ENCODE measurements at places on chromosomes 4 and X. TPM values are rescaled to one million over a fixed set of nuclear protein-coding genes. Genes with fewer than 3 reads are reported as not detected.
A peak's percentile ranks its signal among the peaks of the same experiment; 100 is the strongest.

- DNase-seq = no peak
Measured at GRCh38 chr4:8719421-8719820, 126.9 kb downstream of the CPZ start.

DNA sequence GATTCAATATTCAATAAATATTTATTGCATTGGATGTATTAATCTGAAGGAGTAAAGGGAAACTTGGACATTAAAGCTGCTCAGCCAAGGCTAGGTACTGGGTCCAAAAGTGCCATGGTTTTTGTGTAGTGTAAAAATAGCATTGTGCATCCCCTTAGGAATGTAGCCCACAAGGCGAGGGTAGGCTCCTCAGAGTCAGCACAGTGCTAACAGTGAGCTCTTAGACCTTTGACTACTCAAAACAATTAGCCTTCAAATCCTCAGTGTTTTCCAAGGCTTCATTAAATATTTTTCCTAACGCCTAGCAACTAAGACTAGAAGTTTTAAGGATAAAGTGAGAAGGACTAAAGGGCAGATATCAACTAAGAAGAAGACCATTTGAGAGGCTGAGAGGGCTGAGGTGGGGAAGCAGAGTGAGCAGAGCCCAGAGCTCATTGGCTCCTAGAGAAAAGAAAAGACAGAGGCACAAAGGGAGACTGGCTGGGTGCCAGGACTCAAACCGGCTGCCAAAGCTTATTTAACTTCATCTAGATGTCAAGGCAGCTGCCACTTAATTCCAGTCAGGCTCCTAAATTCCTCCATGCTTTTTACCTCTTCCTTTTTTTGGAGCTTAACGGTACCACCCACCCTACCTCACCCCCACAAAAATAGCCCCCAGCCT is 17.0 kb downstream of the PRKG2 start:
- no peak for DNase-seq

- DNase-seq = no peak
Measured at GRCh38 chr4:4364486-4365208, 22.3 kb upstream of the NSG1 start.

- DNase-seq = no peak
Measured at GRCh38 chr4:41611881-41612871, 74.2 kb downstream of the LIMCH1 start.

- no peak for DNase-seq
Measured at GRCh38 chrX:150084496-150085229, 146.4 kb upstream of the EOLA2 start.

DNA sequence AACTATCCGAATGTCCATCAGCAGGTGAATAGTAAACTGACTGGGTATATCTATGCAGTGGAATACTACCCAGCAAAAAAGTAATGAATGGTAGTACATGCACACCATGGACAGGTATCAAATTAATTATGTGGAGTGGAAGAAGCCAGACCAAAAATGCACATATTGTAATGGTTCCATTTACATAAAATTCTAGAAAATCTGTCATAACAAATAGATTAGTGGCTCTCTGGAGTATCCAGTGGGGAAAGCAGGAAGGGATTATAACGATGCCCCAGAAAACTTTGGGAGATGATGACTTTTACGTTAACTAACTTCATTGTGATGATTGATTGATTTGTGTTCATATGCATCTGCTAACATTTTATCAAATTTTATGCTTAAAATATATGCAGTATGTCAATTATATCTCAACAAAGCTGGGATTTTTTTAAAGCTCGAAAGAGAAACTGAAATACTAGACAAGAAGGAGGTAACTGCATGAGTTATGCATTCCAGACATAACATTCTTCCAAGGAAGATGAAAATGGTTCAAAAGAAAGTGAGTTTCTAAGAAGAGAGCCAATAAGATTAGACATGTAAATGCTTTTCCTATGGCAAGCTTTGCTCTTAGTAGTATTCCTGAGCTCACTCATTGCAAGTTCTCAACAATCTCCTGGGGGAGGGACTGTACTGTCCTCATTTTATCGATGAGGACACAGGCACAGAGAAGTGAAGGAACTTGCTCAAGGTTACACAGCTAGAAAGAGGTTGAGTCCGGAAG is 58.6 kb upstream of the MSX1 start:
- no peak for DNase-seq

- DNase-seq = no peak
Measured at GRCh38 chrX:132815643-132816042, 142.8 kb downstream of the HS6ST2 start.

GRCh38 chrX:148501386-148502066 is 1.1 kb downstream of the AFF2 start:
- peak; percentile 76 for DNase-seq

- DNase-seq = no peak
Measured at GRCh38 chr4:153570228-153570973, 104.2 kb downstream of the TMEM131L start.

DNA sequence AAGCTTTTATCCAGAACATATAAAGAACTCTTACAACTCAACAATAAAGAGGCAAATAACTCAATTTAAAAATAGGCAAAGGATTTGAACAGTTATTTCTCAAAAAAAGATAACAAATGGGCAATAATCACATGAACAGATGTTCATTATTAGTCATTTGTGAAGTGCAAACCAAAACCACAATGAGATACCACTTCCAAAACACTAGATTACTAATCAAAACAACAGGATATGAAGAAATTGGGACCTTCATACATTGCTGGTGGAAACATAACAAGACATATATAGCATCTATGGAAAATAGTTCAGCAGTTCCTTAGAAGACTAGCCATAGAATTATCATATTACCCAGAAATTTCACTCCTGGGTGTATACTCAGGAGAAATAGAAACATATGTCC is 224.6 kb downstream of the FBXO8 start:
- no peak for DNase-seq

DNA sequence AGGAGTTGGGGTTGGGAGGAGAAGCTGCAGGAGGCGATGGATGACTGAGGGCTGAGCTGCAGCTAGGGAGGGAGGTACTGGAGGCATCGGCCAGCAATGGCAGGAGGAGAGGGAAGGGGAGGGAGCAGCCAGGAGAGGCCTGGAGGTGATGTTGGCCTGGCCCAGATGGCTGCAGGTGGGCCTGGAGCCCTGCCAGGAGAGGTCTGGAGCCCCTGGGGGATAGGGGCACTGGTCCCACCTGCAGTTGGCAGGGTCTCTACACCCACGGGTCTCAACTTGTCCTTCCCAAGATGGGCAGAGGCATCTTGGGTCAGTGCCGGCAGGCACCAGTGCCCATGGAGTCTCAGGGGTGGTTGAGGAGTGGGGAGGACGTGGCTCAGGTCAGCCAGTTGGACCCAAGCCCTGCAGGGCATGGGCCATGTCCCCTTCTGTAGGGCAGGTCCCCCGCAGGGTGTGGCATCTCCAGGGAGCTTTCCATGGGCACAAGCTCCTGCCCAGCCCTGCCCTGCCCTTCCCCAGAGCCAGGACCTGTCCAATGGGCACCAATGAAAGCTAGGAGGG is 2.7 kb upstream of the MXD4 start:
- no peak for DNase-seq

DNA sequence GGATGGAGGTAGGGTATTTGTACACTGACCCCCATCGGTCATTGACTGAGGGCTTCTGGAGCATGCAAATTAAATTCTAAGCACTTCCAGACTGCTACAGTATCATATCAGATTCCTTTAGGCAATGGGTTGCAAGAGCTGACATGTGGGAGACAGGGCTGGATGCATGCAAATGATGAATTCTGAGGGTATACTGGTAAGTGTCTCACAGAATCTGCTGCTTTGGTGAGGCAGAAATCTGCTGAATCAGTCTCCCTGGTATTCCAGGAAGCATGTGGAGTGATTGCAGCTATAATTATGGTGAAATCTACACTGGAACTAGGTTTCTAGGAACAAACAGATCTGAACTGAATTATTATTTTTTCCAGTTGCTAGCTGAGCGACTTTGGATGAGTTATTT is 684.9 kb upstream of the MAGEB2 start:
- no peak for DNase-seq

- DNase-seq = peak; percentile 75
Measured at GRCh38 chr4:175536852-175537453, 275.1 kb downstream of the GPM6A start.

DNA sequence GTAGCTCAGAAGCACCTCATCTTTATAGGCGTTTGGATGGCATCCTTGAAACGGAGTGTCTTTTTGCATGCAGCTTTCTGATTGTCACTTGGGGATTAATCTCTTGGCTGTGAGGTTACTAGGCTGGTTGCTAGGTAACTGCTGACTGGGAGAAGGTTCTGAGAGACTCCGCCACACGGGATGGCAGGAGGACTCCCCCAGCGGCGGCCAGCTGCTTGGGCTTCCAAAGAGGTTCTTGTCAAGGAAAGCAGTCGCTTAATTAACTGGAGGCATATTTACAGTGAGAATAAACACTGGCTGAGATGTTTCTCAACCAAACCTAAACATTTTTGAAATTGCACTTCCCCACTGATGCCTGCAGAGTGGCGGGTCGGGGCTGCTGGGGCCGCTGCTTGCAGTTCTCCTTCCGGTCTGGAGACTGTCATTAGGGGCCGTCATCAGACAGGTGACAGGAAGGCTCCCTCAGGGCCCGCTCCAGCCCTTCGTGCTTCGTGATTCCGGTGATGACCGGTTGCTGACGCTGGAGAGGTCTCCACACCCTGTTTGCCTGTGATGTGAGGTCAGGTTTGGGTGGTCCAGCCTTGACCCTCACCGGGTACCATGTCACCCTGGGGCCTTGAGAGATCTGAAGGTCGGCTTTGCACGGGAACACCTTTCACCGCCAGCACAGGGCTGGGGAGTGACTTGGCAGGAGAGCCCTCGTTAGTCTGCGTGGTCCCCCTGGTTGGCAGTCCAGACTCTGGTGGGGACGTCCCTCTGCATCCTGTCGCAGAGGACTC is 9.1 kb downstream of the NSG1 start:
- peak; percentile 78 for DNase-seq

- DNase-seq = no peak
Measured at GRCh38 chrX:39953879-39954278, 143.9 kb downstream of the BCOR start.

DNA sequence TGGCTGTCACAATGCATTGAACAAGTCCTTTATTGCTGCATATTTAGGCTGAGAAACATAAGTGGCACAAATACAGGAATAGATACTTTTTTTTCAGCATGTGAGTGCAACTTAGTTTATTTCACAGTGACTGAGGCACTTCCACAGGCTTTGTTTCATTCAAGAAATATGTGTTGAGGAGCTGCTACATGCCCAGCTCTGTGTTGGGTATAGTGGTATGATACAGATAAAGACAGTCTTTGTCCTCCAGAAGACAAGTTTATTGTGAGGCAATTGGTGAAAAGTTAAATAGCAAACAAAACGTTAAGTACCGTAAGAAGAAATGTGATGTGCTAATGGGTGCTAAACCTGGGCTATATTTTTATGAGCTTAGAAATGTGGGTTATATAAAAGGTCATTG is 186.4 kb downstream of the SPRY1 start:
- no peak for DNase-seq

GRCh38 chrX:153530411-153531129 is 13.1 kb downstream of the ATP2B3 start:
- no peak for DNase-seq

DNA sequence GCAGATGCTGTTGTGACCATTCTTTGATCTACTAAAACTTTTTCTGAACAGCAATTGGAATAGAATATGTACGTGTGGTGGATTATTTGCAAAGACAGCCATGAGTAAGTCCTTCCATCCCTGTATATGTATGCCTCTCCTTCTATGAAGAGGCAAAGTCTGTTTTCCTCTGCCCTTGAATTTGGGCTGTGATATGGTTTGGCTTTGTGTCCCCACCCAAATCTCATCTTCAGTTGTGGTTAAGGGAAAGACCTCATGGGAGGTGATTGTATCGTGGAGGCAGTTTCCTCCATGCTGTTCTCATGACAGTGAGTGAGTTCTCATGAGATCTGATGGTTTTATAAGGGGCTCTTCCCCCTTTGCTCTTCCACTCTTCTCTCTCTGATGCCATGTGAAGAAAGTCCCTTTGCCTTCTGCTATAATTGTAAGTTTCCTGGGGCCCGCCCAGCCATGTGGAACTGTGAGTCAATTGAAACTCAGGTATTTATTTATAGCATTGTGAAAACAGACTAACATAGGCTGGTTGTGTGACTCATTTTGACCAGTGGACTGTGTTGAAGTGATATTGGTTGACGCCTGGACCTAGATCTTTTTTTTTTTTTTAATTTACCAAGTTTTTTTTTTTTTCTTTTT is 108.3 kb upstream of the CAMK2D start:
- DNase-seq = no peak

DNA sequence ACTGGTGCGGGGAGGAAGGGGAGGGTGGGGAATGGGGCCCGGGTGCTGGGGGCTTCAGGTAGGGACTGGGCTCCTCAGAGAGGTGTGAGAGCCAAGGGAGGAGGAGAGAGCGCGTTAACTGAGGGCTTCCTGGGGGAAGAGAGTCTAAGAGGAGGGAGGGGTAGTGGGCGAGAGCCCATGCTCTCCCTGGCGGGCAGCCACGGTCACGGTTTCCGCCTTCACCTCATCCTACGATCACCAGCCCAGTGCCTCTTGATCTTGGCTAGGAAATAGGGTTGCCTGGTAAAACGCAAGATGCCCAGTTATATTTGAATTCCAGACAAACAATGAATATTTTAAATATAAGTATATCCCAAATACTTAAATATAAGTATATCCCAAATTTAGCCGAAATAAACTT is 60.8 kb upstream of the GRPEL1 start:
- DNase-seq = no peak

DNA sequence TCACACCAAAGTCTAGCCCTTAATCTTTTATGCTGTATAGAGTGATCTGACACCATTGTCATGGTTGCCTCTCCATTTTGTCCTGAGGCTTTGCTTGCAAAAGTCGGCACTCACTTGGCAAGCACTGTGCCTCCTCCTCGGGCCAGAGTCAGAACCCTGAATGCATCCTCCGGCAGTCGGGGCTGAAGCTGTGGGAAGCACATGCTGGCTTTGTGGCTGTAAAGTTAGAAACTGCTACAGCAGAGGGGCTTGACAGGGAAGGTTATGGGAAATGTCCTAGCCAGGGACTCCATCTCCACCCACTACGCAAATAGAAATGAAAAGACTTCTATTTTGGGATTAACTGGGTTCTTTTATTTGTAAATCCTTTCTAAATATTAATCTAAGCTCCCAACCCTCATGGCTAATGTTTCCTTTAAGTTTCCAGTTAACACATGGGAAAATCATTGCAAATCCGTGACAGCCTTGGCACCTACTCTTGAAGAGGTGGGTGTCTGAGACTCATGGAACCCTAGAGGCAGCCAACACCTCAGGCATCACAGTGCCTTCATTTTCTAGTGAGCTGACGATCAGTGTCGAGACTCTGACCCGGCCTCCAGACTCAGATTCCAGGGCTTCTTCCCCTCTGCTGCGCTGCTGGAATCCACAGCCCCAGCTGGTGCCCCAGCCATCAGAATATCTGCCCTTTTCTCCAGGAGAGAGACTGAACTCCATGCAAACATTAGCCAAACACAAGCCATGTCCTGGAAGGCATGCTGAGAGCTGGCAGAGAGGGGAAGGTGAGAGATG is 7.9 kb upstream of the CLDN24 start:
- no peak for DNase-seq

MFAP3L gene
- total RNA-seq = not detected

KLHL15 gene
- total RNA-seq = 23.7 TPM

SSX4B gene
- total RNA-seq = not detected

ZRSR2 gene
- total RNA-seq = 13.4 TPM

TNIP3 gene
- not detected for total RNA-seq

DGKK gene
- not detected for total RNA-seq

PDGFRA gene
- total RNA-seq = not detected

TMEM47 gene
- total RNA-seq = not detected

SHROOM2 gene
- 0.15 TPM for total RNA-seq

APLN gene
- total RNA-seq = not detected

Data from Karpas-422 (cell line).